ENCODE measurements at places on chromosomes 6 and 20. TPM values are rescaled to one million over a fixed set of nuclear protein-coding genes. Genes with fewer than 3 reads are reported as not detected.

GRCh38 chr6:128694303-128695009 is 174.1 kb upstream of the PTPRK start:
- H3K27ac ChIP-seq: no peak overlapping the region
- no peak for DNase-seq
- no peaks in the 10 kb centered on the region for H3K36me3 ChIP-seq
- H3K27me3 ChIP-seq: no peaks in the 10 kb centered on the region

DNA sequence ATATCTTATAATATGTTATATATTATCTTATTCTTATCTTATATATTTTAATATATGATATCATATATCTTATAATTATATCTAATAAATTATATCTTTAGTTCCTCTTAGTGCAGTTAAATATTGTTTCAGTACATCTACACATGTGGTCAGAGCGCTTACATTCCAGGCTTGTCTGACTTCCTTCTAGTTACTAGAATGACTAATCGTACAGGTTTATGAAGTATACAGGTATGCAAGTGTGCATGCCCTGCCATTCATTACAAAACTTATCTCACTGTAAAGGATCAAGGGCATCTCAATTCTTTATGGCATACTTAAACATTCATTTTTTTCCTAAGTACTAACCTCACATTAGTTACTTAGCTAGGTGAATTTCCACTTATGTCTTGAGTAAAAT is 1278.0 kb upstream of the MAP3K7 start:
- H3K4me3 ChIP-seq: no peak overlapping the region
- no peaks in the 10 kb centered on the region for H3K36me3 ChIP-seq
- H3K27ac ChIP-seq: no peak overlapping the region
- no peaks in the 10 kb centered on the region for H3K4me1 ChIP-seq
- H3K27me3 ChIP-seq: no peaks in the 10 kb centered on the region
- no peak for DNase-seq

The ETV7 gene
- 6.3 TPM for total RNA-seq

DNA sequence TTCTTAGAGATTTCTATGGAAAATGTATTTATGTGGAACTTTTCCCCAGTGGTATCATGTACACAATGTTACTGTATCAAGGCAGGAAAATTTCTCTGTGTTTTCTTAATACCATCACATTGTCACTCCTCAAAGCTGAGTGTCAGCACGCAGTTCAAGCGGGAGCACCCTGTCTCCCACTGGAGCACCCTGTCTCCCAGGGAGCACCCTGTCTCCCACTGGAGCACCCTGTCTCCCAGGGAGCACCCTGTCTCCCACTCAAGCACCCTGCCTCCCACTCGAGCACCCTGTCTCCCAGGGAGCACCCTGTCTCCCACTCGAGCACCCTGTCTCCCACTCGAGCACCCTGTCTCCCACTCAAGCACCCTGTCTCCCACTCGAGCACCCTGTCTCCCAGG is 51.3 kb downstream of the PSMG4 start:
- peaks cover 2% of the 10 kb centered on the region for H3K27me3 ChIP-seq
- no peaks in the 10 kb centered on the region for H3K4me1 ChIP-seq
- H3K27ac ChIP-seq: no peak overlapping the region
- H3K4me3 ChIP-seq: no peak overlapping the region
- no peaks in the 10 kb centered on the region for H3K36me3 ChIP-seq

DNA sequence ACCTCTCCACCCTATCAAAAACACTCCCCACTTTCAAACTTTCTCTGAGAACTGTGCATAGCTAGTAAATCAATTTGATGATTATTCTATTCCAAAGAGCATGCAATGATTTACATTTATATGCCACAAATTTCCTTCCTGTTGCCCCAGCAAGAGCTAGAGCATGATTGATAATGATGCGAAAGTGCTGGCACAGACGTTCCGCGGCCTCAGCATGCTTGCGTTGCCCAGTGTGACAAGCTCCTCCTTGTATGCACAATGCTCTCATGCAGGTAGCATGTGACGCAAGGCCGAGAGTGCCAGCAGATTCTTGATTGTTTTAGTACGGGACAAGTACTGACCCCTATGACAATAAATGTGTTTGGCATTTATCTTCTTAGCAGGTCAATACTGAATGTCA is 696.3 kb upstream of the SLC35B3 start:
- no peaks in the 10 kb centered on the region for H3K4me1 ChIP-seq
- DNase-seq: no peak
- no peak overlapping the region for H3K4me3 ChIP-seq
- no peak overlapping the region for H3K27ac ChIP-seq

DNA sequence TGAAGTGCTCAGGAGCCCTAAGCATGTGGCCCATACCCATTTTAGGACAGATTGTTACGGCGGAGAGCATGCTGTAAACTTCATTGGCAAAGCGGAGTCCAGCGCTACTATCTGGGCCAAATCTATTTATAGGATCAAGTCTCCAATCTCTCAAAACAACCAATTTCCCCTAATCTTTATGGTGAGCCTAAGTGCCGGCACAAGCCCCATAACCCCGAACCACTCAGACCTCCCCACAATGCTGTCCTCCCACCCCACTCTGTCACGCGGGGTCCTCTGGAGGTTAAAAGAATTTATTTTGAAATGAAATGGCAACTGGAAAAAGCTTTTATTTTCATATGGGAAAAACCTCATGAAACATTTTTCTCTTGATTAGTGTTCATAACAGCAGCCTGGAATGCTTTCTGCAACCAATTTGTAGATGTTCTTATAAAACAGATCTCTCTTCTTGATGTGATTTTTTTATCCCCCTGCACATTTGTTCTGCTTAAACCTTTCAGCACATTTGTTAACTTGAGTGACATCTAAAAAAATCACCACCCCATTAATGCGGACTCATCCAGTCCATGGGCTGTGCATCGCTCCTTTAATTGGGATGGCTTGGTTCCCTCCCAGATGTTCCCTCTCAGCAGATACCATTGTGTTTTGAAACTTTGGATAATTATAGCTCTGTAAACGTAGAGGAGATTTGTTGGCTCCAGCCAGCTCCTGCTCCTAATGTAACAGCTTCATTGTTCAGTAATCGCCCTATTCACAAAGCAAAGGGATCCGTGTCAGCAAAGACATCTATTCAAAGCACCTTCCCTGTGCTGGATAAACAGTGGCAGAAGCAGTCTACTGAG is 323.6 kb downstream of the CD83 start:
- no peak overlapping the region for H3K4me3 ChIP-seq
- H3K27ac ChIP-seq: no peak overlapping the region
- no peaks in the 10 kb centered on the region for H3K4me1 ChIP-seq
- no peaks in the 10 kb centered on the region for H3K36me3 ChIP-seq

GRCh38 chr20:43699941-43700565 is 26.7 kb downstream of the GTSF1L start:
- H3K27ac ChIP-seq: no peak overlapping the region
- H3K4me1 ChIP-seq: peaks cover 12% of the 10 kb centered on the region
- no peak overlapping the region for H3K4me3 ChIP-seq

Data from CD4-positive, CD25-positive, alpha-beta regulatory T cell (primary cell).